ENCODE measurements at places on chromosomes 6 and 20.

- no peak for DNase-seq
Measured at GRCh38 chr6:5241252-5241651, 19.5 kb downstream of the LYRM4 start.

GRCh38 chr6:142975365-142975764 is 30.4 kb upstream of the HIVEP2 start:
- no peak for DNase-seq

- no peak for DNase-seq
Measured at GRCh38 chr20:34888468-34888867, 12.1 kb downstream of the ACSS2 start.

- DNase-seq, result no peak
Measured at GRCh38 chr20:2739042-2739398, 46.4 kb downstream of the EBF4 start.

GRCh38 chr6:161459008-161459615 is 185.3 kb upstream of the AGPAT4 start:
- DNase-seq, result no peak

DNA sequence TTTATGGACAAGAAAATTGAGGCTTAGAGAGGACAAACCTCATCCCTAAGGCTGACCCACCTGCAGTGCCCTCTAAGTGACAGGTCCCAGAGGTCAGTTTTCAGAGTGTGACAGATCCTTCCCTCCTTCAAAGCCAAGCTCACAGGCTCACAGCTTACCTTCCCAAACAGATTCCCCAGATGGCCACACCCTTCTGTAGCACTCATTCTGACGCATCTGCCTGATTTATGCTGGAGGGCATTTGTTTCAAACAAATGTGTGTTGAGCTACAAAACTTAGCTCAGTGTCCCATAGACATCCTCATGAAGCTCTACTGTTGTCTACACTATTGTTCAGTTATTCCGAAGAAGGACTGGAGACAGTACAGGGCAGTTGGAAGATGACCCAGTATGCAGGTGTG is 60.6 kb upstream of the RIN2 start:
- DNase-seq, result no peak

DNA sequence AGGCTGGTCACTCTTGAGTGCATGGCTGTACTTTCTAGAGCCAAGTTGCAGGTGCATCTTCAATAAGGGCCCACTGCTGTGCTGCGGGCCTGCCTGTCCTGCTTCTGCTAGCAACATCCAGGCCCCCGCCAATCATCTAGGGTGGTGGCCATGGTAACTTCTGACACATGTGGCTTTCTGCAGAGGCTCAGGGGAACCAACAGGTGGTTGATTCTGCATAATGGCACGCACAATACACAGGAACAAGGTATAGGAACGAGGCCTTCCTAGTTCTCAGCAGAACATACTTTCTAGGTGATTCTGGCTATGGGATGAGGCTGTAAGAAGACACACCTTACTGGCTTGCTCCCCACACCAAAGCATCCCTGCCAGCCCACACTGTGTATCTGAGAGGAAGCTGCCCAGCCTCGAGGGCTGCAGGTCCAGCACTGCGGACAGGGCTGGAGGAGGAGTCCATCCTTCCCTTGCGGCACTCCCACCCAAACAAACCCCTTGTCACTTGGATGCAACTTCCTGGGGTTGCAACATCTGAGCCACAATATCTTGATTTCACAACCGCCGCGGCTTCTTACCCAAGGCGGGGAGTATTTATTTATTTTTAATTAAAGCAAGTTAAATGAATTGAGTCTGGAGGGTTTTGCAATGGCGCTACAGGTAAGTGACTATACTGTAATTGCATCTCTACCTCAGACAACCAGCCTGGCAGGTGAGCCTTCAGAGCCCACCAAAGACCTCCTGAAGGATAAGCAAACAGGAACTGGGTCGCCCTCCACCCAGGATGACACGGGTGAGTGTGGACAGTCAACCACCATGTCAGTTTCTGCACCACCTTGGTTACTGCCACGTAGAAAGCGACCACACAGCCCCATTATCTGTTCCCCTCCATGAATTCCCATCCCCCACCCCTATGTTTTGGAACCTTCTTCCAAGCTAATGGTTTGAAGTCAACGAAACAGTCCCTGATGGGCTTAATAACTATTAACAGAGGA is 49.6 kb downstream of the SULF2 start:
- DNase-seq, result no peak

GRCh38 chr6:89252907-89253306 is 35.7 kb upstream of the GABRR1 start:
- no peak for DNase-seq

DNA sequence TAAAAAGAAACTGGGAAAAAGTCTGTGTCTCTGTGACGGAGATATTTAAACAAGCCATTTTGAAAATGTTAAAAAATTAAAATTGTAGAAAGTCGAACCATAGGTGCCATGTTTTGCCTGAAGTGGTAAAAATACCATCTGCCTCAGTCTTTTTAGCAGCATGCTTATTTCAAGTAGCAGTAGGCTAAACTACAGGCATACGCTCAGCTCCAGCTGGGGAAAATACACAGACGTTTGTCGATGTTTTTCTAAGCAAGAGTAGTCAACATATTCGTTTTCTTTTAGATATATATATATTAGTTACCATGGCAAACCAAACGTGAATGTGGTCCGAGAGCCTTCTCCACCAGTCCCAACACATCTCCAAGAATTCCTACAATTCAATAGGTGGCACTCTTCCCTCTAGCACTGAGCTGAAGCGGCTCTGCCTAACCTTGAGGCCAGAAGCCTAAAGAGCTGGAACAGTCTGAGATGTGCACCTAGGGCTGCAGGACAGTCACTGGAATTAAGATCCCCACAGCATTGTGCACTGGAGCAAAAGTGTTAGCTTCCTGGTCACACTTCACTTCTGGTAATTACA is 70.2 kb upstream of the BEND3 start:
- DNase-seq, result no peak
